ENCODE measurements at places on chromosomes 1 and 21.
A peak's percentile ranks its signal among the peaks of the same experiment; 100 is the strongest.

GRCh38 chr1:11925938-11926292, 312 bp downstream of the KIAA2013 start:
- DNase-seq, result peak; percentile 11

GRCh38 chr1:204410688-204411450, 748 bp downstream of the PPP1R15B start:
- DNase-seq, result peak; percentile 52

DNA sequence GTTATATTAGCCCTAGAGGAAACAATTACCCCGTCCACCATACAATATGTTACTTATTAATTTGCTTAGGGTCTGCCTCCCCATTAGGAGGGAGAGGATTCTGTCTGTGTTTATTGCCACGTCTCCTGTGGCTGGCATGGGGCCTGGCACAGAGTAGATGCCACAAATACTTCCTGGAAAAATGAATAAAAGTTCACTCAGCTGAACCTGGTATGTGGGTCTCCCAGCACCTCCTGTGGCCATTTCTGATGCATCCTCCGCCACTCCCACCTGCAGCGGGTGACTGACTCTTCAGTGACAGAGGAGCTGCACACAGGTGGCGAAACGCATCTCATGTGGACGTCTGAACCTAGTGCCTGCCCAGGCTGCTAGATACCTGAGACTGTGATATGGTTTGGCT, 112.7 kb downstream of the CLIC6 start:
- DNase-seq, result no peak

DNA sequence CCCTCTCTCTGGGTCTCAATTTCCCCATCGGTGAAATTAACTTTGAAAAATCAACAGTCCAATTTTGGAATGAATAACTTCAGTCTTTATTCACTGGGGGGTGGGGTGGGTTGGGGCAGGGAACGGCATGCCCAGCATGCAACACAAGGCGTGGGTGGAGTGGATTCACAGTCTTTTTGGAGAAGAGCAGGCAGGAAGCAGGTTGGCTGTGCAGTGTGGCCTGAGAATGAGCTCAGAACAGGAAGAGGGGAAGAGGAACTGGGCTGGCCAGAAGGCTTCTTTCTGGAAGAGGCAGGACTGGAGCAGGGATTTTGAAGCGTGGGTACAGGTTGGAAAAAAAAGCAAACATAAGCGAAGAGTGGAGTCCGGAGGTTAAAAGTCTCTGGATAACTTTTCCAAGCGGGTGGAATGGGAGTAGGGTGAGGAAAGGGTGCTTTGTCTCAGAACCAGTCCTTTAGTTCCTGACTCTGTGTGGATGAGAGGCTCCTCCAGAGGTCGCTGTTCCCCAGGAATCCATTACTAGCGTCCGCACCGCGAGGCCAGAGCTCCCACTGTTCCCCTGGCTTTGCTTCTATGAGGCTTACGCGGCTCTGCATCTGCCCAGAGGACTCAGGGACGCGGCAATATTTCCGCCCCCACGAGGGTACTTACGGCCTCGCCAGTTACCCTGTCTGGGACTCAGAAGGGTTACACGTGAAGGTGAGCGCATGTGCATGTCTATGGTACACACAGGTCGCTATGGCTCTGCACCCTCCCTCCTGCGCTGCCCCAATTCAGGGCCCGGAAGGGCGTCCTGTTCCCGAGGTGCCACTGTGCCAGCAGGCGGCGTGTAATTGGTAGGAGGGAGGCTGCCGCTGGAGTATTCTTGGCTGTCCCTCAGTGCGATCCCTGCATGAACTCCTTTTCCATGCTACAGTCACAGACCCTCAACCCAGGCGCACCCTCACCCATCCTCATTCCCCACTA, 5.5 kb upstream of the FOXD2 start:
- DNase-seq, result peak; percentile 79

- DNase-seq, result no peak
Observed at GRCh38 chr21:22192766-22193165, 1194.6 kb downstream of the NCAM2 start.

GRCh38 chr1:169779970-169780369, 14.7 kb downstream of the METTL18 start:
- DNase-seq, result no peak

- no peak for DNase-seq
Observed at GRCh38 chr1:233055879-233056641, 105.6 kb downstream of the NTPCR start.

DNA sequence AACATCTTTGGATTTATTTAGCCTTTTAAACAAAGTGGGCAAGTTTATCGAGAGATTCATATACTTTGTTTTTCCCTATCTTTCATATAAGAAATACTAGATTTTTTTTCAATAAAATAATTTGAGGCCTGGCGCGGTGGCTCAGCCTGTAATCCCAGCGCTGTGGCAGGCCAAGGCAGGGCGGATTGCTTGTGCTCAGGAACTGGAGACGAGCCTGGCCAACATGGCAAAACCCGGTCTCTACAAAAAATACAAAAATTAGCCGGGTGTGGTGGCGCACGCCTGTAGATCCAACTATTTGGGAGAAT, 1.6 kb upstream of the CDC14A start:
- no peak for DNase-seq

- no peak for DNase-seq
Observed at GRCh38 chr1:228304225-228304624, 96.4 kb downstream of the OBSCN start.

DNA sequence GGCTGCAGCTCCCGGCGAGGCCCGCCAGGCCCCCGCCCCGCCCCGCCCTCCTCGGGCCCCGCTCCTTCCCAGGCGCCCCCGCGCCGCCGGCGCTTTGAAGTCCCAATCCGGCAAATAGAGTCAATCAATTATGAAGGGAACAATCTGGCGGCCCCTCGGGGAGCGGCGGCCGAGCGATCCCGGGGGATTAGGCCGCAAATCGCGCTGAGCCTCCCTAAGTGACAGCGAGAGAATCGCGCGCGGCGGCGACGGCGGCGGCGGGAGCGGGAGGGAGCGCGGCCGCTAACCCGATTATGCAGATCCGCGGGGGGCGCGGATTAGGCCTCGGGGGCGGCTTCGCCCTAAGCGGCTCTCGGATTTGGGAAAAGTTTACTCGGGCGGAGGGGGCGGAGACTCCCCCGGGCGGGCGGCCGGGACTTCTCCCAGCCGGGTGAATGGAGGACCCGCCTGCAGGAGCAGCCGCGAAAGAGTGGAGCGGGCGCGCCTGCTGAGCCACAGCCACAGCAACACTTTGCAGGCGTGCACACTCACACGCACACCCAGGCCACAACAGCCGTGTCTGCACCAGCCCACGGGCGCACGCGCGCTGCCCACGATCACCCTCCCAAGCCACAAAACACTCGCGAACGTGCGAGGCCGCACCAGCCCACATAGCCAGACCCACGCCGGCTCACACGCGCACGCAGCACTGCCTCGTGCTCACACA, 23.0 kb upstream of the DMBX1 start:
- peak; percentile 17 for DNase-seq

DNA sequence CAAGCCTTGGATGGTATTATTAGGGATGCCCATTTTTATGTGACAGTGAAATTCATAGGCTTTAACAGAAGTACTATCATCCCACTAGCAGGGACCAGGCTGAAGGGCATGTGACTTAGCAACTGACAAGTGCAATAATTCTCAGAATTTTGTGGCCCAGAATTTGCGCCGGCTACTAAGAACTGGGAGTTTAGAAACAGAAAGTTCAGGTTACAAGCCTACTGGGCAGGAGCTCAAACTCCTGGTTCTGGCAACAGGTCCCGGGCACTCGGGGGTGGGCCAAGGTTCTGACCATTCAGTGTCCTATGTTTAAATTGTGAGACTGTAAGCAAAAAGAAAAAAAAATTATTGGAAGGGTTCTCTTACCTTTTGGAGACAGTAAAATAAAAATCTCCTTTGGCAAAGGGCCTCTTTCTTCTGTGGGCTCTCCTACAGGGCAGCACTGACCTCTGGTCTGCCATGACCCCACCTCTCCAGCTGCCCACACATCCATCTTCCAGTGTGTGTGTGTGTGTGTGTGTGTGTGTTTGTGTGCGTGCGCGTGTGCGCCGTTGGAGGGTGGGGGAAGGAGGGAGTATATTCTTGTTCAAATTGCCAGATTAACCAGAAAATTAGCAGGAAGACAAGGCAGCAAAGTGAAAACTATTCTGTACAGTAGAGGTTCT, 26.1 kb downstream of the IRF2BP2 start:
- DNase-seq, result no peak

DNA sequence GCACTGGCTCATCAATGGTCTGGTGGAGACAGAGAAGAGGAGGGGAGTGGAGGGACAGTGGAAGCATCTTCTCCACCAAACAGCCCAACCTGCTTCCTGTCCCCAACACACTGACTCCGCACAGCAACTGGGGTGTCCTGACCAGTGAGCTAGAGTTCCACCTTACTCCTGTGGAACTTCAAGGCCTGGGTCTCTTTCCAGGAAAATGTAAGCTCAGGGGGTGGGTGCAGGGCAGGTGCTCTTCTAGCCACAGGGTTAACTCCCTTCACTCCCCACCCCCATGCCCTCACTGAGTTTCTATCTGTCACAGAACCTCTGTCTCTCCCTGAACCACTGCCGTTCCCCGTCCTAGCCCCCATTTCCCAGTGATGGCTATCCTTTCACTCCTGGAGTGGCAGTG, 876 bp downstream of the MOB3C start:
- DNase-seq, result peak; percentile 26

DNA sequence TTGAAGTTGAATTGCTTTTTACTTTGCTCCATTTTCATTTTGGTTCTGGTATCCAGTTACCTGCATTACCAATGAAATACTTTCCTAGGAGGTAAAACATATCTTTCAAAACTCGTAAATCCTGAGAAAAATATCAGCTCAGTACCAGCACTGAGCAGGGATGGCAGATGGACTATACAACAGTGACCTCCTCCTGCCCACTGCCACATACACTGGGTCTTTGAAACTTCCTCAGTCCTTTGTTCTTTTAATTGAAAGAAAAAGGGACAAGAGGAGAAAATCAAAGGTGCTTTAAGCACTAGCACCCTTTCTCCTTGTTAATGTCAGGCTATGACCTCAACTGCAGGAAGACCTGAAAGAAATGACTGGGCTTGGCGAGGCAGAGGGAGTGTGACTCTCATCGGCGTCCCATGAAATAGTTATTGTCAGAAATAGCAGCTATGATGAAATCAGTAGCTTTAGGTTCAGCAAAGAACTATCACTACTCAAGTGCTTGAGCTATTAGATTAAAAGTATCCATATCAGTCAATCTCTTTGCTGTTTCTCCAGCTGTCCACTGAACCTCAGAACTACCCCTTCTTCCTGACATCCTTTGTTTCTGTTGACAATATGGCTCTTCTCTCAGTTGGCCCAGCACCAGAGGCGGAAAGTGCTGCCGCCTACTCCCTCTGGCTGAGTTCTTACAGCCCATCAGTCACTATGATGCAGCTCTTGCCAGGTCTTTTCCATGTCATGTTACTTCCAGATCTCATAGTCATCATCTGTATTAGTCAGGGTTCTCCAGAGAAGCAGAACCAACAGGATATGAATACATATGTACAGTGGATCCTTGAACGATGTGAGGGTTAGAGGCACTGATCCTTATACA, 207.0 kb upstream of the MAP1LC3C start:
- no peak for DNase-seq

- DNase-seq, result no peak
Observed at GRCh38 chr1:43235451-43236121, 34.2 kb upstream of the TMEM125 start.

DNA sequence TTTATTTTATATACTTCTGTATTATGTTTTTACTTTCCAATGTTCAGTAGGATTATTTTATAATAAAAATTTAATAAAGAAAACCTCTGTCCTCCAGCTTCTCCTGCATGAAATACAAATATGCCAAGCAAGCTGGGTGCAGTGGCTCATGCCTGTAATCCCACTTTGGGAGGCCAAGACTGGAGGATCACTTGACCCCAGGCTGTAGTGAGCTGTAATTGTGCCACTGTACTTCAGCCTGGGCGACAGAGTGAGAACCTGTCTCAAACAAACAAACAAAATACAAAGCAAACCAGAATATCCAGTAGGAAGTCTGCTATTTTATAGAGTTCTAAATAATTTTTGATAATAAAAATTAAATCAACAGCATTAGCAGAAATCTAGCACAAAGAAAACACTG, 168.8 kb downstream of the EIF4G3 start:
- DNase-seq, result no peak

DNA sequence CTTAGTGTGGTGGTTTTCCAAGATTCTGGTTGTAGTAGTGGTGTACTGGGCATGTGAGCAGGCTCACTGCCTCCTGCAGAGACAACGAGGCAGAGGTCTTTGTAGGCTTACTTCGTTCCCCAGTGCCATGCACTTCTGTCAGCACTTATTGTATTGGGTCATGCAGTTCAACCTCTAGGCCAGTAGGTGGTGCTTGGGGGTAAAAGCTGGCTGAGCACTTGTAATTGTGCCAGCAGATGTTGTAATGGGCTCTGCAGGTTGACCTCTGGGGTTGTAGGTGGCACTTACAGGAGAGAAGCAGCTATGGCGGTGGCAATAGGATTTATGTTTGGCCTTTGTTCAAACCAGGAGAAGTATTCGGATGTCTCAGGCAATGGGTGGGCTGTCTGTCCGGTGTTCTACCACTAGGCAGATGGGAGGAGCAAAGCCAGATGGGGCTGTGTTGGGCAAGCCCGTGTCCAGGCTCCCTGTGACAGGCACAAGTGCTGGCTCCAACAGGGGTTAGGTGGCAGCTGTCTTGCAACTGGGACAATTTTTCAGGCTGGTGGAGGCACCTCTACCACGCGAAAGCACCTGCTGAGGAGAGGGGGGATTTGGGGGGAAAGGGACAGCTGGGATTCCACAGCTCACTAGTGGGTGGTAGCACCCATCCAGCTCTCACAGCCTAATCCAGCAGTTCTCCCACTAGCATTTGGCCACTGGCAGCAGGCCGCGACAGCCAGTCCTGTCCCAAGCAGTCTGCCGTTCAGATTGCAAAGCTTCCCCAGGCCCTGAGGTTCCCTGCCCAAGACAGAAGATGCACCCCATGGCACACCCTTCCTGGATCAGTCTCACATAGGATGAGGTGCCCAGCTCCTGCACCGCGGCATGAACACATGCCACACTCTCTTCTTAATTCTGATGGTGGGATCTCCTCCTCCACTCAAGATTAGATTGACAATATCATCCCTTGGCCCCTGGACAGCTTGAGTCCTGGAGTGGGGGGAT, 274.5 kb downstream of the CTH start:
- peak; percentile 56 for DNase-seq

DNA sequence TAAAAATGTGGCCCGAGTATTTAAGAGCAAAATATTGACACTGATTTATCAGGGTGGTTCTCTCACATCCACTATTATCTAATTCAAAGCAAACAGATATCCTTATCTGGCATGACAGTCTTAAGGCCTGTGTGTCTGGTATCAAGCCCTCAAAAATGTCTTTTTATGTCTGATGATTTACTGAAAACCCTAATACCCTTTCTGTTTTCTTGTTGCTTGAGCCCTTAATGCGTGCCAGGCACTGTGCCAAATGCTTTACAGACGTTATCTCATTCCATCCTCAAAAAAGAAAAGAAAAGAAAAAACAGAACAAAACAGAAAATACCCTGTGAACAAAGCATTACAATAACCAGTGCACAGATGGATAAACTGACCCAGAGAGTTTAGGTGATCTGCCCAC, 5.7 kb downstream of the DUSP23 start:
- DNase-seq, result no peak

DNA sequence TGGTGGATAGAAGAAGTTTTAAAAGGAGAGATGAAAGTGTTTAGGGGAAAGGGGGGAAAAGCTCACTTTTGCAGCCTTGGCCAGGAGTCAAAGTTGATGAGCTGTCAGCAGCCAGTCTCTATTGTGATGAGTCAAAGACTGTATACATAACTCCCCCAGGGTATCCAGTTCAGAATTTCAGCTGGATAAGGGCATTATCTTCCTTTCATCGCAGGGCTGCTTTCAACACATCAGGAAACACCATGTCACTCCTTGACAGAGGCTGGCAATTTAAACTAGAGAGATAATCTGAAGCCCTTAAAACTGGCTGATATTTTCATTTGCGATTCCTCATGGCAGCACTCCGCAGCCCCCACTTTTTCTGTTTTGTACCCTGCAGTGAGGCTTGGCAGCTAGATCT, 328.5 kb downstream of the TBX15 start:
- DNase-seq, result no peak
